Ammon's horn (tissue), 1 donor: ENCODE measurements at places on chromosomes 5 and 9.

DNA sequence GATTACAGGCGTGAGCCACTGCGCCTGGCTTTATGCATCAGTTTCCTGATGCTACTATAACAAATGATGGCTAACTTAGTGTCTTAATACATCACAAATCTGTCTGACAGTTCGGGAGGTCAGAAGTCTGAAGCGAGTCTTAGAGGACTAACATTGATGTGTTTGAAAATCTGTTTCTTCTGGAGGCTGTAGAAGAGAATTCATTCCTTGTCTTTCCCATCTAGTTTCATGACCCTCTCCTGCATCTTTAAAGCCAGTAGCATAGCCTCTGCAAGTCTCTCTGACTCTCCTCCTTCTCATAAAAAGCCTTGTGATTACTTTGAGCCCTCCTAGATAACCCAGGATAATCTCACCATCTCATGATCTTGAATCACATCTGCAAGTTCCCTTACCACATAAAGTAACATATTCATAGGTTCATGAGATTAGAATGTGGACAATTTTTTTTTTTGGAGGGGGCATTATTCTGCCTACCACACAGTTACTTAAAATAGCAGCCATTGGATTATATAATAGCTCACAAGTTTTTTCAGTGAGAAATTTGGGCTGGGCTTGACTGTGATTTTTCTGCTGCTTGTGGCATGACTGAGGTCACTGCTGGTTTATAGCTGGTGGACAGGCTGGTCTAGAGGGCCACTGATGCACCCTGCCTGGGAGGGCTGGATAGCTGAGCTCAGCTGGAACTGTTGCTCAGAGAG is 134.8 kb downstream of the FBXL7 start:
- no peak for DNase-seq

DNA sequence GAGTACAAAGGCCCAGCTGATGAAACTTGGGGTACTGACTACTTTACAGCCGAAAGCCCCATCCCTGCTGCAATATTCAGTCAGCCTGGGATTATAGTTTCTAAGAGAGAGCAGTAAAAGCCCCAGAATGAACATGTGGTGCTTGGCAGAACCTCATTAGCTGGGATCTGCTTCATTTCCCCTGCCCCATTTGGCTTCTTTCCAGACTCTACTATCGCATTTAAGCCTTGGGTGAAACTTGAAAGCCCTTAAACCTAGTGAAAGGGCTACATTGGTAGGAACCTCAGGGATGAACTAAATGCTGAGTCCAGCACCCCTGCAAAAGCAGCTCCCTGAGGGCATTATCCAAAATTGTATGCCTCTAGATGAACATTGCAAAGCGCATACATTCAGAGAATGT is 631.1 kb downstream of the ACTL7B start:
- no peak for DNase-seq

DNA sequence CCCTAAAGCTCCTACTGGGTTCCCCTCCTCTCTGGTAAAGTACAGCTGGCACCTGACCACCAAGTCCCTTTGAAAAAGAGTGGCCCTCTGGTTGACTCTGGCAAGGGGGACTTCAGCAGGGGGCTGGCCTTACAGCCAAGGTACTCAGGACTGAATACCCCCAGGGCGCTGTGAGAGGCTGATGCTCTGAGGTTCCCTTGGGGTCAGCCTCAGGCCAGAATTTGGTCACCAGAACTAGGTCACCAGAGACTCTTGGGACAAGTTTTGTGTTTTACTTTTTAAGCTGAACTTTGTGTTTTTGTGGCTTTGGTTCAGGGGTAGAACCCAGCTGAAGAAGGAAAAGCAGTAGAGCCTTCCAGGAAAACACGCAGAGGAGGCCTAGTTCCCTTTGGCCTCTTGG is 23.3 kb upstream of the SMU1 start:
- no peak for DNase-seq

DNA sequence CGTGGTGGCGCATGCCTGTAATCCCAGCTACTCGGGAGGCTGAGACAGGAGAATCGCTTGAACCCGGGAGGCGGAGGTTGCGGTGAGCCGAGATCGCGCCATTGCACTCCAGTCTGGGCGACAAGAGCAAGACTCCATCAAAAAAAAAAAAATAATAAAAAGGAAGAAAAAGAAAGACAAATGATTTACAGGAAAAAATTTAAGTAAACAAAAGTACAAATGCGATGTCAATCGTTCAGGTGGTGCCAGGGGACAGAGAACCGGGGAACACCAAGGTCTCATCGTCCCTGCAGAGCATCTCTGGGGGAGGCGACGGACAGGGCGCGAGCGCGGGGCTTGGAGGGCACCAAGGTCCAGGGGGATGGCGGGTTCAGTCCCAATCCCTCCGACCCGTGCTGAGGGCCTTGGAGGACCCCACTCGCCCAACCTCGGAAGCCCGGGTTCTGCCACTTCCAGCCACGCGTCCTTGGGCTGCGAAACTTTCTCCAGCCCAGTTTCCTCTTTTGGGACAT is 607 bp upstream of the HNRNPAB start:
- DNase-seq, result peak; percentile 27

GRCh38 chr5:113057557-113057984 is 81.0 kb downstream of the DCP2 start:
- DNase-seq, result no peak

DNA sequence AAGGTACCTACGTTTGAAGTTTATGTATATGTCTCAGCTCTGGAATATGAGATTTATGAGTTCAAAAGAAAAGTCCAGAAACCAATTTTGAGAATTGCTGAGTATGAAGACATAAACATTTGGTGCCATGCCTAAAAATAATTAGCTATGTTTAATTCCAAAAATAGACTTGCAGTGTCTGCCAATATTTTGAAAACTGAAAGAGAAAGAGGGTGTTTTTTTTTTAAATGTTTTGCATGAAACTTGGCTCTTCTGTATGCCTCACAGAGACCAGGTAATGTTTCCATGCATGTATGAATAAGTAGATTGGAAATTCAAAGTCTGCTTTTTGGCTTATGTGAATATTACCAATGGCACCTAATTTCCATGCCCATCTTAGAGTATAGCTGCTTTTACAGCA is 634.4 kb upstream of the C9orf72 start:
- DNase-seq, result no peak

GRCh38 chr5:174723315-174723978 is 935 bp upstream of the MSX2 start:
- DNase-seq, result no peak

DNA sequence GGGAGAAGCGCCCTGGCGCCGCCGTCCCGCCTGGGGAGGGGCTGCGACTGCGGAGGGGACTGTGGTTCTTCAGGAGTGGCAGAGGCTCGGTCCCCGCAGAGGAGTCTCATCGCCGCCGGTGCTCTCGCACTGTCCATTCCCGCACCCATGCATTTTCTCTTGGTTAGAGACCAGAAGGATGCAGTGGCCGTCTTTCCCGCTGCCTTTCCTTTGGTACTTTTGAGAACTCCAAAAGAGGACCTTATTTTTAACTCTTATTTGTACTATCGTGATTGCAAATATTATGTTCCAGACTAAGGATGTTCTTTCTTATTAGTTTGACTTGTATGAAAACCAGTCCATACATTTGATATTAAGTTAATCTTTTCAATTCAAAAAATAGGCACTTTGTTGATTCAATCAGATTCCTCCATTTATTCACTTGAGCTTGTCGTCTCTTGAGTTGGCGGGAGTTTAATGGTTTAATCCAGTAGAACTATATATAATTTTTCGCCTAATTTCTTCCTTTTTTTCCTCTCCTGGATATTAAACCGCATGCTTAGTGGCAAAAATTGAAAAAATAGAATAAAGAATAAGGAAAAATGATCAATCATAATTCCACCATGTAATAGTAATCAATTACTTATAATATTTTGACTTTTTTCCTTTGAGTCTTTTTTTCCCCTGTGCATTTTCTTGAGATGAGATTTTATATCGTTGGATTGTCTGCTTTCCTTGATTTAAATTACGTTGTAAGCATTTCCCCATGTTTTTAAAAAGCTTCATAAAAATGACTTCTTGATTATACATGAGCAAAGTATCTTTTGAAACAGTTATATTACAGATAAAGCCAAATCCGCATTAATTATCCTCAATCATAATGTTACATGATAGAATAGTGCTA is 861 bp downstream of the ZFYVE16 start:
- peak; percentile 82 for DNase-seq

DNA sequence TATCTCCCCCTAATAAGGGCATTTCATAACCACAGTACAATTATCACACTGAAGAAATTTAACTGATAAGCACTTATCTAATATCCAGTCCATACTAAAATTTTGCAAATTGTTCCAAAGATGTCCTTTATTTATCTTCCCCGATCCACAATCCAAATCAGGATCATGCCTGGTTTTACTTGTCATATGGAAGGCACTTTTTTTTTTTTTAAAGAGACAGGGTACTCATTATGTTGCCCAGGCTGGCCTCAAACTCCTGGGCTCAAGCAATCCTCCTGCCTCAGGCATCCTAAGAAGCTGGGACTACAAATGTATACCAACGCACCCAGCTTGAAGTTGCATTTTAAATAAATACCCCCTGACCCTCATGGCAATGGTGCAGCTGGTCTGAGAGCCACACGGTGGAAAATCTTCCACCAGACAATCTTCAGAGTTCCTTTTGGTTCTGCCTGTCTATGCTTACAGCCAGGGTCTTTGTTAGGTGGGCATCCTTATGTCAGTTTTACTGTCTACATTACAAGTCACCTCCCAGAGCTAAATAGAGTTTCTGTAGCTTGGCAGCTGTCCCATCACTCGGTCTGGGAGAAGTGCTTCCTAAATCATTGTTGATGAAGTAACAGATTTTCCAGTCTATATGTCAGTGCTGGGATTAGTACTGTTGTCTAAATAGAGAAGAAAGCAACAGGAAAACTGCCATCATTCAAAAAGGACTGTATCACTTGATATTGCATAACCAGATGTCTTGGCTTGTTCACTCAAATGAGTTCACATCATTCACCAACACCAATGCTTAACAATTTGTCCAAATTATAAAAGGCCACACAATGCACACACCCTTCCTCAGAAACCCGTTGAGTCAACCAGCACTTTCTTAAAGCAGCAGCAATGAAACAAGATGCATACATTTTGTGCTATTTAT is 26.4 kb downstream of the PTPN3 start:
- no peak for DNase-seq

GRCh38 chr5:154947778-154948177 is 6.9 kb downstream of the MRPL22 start:
- DNase-seq, result peak; percentile 81

DNA sequence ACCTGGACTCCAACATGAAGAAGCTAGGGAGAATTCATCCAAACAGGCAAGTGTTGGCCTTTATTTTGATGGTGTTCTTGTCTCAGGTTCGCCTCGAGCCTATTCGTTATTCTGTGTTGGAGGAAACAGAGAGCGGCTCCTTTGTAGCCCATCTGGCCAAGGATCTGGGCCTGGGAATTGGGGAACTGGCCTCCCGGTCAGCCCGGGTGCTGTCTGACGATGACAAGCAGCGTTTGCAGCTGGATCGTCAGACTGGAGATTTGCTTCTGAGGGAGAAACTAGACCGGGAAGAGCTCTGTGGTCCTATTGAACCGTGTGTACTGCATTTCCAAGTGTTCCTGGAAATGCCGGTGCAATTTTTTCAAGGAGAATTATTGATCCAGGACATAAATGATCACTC is 367 bp downstream of the PCDHB4 start:
- DNase-seq, result peak; percentile 4

DNA sequence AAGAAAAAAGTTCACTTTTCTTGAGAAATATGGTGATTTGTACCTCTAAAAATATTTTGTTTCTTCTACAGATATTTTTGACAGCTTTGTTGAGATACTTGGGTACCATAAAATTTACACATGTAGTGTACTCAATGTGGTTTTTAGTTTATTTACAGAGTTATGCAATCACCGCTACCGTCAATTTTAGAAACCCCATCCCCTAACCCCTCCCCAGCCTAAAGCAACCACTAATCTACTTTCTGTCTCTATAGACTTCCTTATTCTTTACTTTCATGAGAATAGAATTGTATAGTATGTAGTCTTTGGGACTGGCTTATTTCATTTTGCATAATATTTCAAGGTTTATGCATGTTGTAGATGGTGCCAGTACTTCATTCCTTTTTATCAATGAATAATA is 45.0 kb upstream of the TDRD7 start:
- DNase-seq, result no peak

GRCh38 chr5:159104051-159104651 is 4.4 kb upstream of the EBF1 start:
- no peak for DNase-seq

GRCh38 chr5:157563373-157563928 is 12.1 kb downstream of the ADAM19 start:
- DNase-seq, result no peak

DNA sequence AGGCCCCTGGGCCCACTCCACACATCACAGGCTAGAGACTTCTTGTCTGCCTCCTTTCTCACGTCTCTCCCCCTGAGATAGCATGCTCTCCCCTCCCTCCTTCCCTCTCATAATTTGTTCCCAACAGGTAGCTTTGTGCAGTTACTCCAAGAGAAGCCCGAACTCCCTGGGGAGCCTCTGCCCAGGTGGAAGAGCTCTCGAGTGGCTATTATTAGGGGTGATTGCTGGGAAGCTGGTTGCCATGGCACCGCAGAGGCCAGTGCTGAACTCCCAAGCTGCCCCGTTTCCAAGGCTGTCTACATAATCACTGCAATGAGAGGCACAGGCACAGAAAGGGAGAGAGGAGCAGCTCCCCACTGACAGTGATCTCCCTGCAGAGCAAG is 104.7 kb upstream of the GPR151 start:
- DNase-seq, result peak; percentile 38

GRCh38 chr5:15719784-15720183 is 219.8 kb downstream of the FBXL7 start:
- peak; percentile 24 for DNase-seq
